Activated gamma-delta T cell treated with anti-CD3 and anti-CD28 coated beads, Interleukin-2, amount 50 U/mL, for 16 hours (primary cell): ENCODE measurements at places on chromosomes 4 and X.

- DNase-seq: no peak
These were observed 13.2 kb downstream of the MAGED2 start for GRCh38 chrX:54820737-54821136.

DNA sequence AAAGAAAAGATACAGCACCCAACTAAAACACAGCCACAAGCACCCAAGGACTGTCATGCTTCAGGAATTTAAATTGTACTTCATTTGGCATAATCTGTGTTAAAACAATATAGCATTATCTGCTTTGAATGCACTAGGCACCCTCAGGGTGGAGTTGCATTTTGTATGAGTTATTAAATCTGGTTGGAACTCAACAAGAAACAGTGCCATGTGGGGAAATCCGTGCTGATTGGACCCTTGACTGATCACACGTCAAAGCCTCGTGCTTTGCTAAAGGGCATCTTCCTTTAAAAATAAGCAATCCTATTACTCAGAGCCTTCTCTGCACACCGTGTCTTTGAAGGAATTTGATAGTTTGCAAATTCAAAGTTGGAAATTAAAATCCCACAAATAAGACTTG, 35.4 kb downstream of the IGFBP7 start:
- DNase-seq: no peak

- DNase-seq: no peak
These were observed 29.4 kb downstream of the APELA start for GRCh38 chr4:164906368-164906767.

DNA sequence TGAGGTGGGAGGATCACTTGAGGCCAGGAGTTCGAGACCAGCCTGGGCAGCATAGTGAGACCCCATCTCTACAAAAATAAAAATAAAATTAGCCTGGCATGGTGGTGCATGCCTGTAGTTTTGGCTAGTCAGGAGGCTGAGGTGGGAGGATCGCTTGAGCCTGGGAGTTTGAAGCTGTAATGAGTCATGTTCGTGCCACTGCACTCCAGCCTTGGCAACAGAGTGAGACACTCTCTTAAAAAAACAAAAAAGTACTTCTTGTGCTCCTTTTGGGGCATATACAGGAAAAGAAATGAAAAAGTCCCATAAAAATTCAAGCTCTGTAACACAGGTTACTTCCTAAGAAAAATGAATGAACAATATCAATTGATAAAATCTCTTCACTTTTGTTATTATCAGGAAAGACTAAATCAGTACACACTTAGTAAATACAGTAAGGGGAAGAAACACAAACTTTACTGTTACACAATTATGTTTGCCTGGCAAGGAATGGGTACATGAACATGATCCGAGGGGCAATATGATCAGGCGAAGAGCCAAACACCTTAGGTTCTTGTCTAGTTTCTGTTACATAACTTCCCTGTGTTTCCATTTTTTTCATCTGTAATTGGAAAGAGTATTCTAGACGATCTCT, 46.9 kb downstream of the CCDC158 start:
- no peak for DNase-seq

GRCh38 chr4:6794189-6794588, 11.7 kb downstream of the KIAA0232 start:
- no peak for DNase-seq

DNA sequence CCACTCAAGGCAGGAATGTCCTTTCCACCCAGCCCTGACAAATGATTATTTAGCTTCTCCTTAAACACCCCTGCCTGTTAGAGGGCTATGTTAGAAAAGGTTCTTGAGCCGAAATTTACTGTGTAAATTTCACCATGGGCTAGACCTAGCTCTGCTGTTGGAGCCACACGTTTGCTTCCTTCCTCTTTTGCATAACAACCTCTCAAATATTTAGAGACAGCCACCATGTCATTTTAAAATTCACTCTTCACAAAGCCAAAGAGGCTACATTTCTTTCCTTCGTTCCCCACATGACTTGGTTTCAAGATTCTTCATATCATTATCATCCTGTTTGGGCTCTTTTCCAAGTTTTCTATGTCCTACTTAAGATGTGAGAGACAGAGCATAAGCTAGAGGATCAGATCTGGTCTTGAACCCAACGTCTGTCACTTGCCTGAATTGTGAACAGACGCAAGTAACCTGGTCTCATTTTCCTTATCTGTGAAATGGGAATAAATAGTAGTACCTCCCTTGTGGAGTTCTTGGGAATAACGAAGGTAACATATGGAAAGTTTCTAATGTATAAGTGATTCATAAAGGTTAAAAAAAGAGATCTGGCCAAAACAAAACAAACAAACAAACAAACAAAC, 6.7 kb downstream of the DOCK11 start:
- DNase-seq: no peak

DNA sequence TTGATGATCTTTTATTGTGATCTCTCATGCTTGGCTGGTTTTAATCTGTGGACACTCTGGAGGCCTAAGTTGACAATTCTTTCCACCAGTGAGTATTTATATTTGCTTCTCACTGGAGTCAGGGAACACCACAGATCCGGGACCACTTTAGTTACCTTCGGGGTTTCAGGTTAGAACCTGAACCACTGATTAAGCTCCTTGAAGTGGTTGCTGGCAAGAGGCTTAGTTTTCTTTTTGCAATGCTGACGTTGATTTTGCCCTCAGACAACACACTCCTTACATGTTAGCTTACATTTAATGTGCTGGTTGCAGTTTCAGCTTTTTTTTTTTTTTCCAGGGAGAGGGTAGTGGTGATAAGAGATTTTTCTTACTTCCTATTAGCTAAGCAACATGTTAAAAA, 10.5 kb upstream of the ZNF330 start:
- no peak for DNase-seq

GRCh38 chr4:53371049-53371448, 5.2 kb upstream of the SCFD2 start:
- no peak for DNase-seq

- DNase-seq: no peak
These were observed 547.0 kb upstream of the POU3F4 start for GRCh38 chrX:82961129-82961528.

GRCh38 chrX:80354966-80355465, 65.2 kb upstream of the TENT5D start:
- no peak for DNase-seq

- no peak for DNase-seq
These were observed 2.8 kb downstream of the APLN start for GRCh38 chrX:129651756-129652564.

DNA sequence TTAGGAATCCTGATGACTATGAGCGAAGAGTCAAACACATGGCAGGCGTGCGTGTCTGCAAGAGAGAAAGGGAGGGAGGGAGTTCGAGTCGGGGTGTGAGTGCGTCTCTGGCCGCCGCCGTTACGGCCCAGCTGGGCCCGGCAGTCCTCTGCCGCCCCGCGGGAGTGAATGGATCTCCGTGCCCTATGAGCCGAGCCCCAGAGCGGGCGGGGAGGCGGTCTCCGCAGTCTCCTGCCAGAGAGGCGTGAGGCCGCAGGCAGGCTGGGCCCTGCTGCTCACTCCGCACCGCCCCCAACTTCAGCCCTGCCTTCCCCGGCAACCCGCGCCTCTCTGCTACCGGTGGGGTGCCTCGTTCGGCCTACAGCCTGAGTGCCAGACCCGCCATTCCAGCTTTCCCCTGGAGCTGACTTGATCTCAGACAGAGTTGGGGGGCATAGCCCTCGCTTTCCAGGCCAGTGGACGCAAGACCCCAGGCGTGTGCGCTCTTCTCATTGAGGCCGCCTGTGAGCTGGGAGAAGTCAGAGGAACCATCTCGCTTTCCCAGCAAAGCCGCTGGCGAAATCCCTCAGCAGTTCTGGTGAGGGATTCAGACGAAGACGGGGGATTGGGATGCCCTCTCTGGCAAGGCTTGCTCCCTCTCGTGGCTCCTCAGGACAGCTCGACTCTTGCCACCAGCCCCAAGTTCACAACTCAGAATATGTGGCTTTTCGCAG, 1.4 kb downstream of the SLC16A2 start:
- DNase-seq: no peak

GRCh38 chrX:131801066-131801465, 222.0 kb upstream of the STK26 start:
- DNase-seq: no peak

- DNase-seq: no peak
These were observed 373.1 kb upstream of the HS3ST1 start for GRCh38 chr4:11801466-11802446.

DNA sequence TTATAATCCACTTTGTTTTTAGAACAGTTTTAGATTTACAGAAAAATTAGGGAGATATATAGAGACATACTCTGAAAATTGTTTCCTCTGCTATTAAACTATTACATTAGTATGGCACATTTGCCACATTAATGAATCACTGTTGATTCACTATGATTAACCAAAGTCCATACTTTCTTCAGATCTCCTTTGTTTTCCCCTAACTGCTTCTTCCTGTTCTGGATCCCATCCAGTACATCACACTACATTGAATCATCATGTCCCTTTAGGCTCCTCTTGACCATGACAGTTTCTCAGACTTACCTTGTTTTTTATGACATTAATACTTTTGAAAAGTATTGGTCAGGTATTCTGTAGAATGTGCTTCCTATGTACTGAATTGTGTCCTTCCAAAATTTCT, 109.2 kb upstream of the EDNRA start:
- no peak for DNase-seq

DNA sequence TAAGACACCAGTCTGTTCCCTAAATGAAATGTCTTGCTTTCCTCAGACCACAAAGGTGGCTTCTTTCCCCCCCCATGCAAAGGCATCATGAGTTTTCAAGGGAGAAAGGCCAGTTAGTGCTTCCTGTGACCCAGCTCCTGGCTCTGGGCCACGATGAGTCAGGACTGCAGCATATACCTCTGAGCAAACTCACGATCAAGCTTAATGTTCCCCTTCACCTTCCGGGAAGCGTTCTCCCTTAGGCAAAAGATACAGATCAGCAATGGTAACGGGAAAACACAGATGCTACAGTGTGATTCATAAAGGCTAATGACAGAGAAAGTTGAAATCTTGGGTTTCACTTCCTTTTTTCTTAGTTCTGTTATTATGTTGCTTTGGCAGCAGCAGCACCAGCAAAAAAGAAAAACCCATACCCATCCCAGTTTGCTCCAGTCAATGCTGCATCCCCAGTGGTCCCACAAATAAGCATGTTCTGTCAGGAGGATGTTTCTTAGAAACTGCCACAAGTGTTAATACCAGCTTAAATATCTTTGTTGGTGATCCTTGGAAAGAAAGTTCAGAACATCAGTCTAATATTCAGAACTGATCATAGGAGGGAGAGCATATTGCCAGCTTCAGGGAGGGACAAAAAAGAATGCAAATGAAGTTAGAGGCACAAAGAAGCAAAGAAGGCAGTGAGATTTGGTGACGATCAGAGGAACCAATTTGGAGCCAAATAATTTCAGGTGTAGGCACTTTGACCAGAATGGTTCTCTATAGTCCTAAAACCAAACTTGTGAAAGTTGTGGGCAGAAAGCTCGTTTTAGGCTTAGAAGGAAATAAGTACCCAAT, 41.2 kb downstream of the LONRF3 start:
- DNase-seq: no peak

DNA sequence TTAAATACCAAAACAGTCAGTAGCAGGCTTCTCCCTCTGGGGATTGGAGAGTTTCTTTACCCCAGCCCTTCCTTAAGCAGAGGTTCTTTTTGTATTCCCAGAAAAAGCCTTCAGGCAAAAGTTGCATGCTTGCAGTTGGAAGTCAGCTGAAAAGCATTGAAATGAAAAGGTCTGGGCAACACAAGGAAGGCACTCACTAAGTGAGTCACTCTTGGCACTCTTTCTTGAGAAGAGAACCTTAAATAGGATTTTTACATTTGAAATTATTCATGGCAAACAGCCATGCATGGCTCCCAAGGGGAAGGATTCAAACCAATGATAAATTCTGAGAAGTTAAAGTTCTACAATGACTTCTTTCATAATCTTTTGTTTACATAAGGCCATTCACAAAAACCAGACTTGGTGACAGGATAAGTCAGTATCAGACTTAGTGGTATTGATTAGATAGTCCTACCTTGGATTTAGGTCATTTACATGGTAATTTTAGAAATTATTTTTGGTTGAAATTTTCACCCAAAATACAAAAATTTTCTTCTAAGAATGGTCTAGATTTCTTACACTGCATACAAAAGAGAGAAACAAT, 2068.9 kb downstream of the PCDH7 start:
- DNase-seq: no peak

GRCh38 chr4:67109276-67109675, 436.0 kb downstream of the CENPC start:
- no peak for DNase-seq

- DNase-seq: no peak
These were observed 171.3 kb downstream of the BTC start for GRCh38 chr4:74623041-74623440.

GRCh38 chr4:15778289-15779241, at the start of gene CD38:
Gene CD38, plus strand, starts transcription at chr4:15778328. Its CDS starts 87 bp downstream, at chr4:15778415.
- peak; percentile 15 for DNase-seq

GRCh38 chr4:180160195-180160983, 2082.8 kb upstream of the TENM3 start:
- DNase-seq: no peak

- no peak for DNase-seq
These were observed 9.0 kb upstream of the CD99L2 start for GRCh38 chrX:150907474-150907873.

GRCh38 chr4:16503421-16504100, 277.3 kb upstream of the TAPT1 start:
- no peak for DNase-seq

DNA sequence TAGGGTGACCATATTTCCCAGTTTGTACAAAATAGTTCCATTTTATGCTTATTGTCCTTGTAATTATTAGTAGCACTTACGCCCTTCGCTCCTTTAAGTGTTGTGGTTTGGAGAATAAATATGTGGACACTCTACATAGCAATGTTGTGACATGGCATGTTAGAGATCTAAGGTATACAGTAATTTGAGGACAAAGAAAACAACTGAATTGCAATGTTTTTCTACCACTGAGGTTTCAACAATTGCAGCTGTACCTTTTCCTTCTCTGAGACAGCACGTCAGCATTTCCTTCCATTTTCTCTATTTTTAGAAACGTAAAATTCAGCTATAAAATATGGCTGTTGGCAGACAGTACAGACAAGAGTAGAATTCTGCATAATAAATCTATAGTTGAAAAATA, 323.1 kb downstream of the MAPK10 start:
- DNase-seq: no peak

GRCh38 chrX:103792916-103793544, 16.4 kb downstream of the PLP1 start:
- no peak for DNase-seq

GRCh38 chr4:136664988-136665387, 867.3 kb downstream of the PCDH18 start:
- no peak for DNase-seq
